ENCODE measurements at places on chromosomes 13 and 19.

GRCh38 chr19:4345342-4346019 lies 2.1 kb downstream of the MPND start:
- no peak for DNase-seq

DNA sequence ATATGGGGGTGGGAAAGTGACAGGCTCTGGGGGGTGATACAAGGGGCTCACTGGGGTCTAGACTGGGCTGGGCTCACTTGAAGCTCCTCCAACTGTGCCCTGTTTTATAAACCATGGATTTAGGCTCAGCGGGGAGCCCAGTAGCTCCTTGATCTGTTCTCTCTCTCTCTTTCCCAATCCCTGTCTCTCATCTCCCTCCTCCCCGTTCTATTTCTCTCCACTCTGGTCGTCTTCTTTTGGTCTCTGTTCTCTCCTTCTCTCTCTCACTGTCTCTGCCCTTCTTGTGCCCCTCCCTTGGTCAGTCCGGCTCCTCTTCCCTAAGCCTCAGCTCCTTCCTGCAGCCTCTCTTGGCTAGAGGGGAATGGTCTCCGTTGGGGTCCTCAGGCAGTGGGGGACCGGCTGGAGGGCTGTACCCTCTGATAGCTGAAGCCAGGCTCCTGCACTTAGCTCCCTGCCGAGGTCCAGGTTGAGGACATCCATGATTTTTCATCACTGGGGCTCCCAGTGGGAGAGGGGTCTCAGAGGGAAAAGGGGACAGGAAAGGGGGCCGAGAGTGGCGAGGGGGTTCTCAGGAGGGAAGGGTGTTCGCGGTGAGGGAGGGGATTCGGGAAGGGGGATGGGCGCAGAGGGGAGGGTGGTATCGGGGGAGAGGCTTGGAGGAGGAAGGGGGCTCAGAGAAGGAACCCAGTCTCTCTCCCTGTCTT lies 8.5 kb downstream of the UNC13A start:
- peak; percentile 31 for DNase-seq

DNA sequence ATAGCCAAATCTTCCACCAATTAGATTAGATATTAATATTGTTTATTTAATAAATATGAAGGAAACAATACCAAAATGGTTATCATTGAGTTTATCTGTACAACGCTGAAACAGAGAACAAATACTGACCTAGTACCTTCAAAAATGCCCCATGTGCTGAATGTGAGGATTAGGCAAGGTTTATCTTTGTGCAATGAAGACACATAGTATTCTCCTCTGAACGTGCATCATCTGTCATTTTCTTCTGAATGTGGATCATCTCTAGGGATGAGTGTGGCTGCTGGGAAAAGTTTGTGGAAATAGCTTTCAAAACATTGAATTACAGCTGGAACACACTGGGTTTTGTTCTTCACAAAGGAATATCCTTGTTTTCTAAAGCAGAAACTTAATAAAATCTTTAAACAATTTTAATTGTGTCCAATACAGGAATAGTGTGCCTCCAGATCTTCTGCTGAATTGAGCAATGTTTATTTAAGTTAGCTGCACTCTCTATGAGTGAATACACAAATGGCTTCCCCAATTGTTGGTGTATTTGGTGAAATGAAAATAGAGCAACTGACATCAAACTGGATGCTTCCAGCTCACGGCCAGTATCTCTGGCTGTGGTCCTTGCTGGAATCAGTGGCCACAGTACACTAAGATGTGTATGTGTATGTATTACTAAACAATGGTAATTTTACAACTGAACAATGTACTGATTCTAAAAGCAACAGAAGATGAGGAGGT lies 6.7 kb downstream of the COL4A1 start:
- no peak for DNase-seq

- no peak for DNase-seq
These were observed 7.0 kb downstream of the ARMC6 start for GRCh38 chr19:19040417-19040816.

GRCh38 chr19:16623066-16623465 lies 4.9 kb downstream of the MED26 start:
- DNase-seq: no peak

- no peak for DNase-seq
These were observed 4.6 kb downstream of the UBA2 start for GRCh38 chr19:34432797-34433196.

GRCh38 chr19:54178581-54179261 lies 5.8 kb upstream of the TMC4 start:
- DNase-seq: no peak

GRCh38 chr19:8310342-8311055 lies 2.3 kb upstream of the CD320 start:
- peak; percentile 2 for DNase-seq

- no peak for DNase-seq
These were observed 58.0 kb downstream of the MAP4K1 start for GRCh38 chr19:38559428-38560401.

DNA sequence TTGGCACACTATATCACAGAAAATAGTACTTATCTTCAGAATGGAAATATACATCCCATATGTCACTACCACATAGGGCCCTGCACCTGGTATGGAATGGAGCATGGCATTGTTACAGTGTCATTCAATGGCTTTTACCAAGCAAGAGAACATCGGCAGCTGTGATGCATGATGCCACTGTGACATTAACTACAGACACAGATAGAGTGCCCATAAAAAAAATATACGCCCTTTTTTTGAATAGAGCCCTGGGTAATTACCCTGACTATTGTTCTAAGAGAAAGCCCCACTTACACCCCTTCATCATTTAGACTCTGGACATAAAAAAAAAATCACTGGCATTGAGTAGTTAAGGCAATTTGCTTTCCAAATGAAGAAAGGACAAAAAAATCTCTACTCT lies 320.3 kb downstream of the DNAJC15 start:
- no peak for DNase-seq

- DNase-seq: no peak
These were observed 28.7 kb upstream of the KCTD15 start for GRCh38 chr19:33767898-33768413.

DNA sequence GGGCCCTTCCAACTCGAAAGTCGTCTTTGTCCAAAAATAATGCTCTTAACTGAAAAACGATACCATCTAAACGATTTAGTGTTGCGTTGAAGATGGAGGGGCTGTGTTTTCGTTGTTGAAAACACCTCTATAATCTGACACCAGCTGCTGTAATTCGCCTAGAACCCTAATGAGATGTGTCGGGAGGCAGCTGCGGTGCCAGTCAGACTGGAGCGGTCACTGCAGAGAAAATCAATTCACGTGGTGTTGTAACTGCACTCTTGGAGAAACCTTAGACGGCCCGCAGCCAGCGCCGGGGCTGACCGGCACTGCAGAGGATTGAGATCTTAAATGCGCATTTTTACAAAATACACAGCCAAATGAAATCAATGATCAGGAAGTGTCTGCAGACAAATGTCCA lies 339.1 kb downstream of the ZNF536 start:
- peak; percentile 87 for DNase-seq

DNA sequence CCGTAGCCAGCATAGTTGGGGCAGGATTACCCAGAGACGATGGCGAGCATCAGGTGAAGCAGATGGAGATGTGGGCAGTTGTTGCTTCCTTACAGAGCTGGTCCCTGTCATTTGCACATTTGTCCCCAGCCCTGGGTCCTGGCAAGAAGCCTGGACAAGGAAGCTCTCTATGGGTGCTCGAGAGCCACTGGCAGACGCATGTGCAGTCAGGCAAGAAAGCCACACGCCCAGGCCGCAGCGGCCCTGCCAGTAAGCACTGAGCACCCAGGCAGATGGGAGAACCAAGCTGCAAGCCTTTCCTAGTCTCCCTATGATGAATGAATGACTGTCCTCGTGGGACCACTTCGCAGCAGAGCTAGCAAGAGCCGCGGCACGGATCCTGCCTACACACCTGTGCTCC lies 182.8 kb downstream of the FOXO1 start:
- no peak for DNase-seq

DNA sequence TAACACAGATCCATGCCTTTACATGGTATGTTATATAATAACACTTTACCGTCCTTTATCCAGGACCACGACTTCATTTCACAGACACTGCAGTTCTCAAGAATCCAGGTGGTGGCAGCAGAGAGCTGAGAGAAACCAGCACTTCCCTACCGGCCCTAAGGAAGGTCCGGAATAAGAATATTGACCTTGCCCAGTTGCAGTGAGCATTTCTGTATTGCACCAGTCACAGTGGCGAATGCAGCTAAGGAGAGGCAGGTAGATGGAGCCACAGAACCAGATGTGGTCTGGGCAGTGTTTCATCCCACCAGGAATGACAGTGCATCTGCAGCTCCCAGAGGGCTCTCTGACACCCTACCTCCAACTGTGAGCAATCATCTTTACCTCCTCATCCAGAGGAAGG lies 44.6 kb downstream of the ZNF787 start:
- peak; percentile 67 for DNase-seq

DNA sequence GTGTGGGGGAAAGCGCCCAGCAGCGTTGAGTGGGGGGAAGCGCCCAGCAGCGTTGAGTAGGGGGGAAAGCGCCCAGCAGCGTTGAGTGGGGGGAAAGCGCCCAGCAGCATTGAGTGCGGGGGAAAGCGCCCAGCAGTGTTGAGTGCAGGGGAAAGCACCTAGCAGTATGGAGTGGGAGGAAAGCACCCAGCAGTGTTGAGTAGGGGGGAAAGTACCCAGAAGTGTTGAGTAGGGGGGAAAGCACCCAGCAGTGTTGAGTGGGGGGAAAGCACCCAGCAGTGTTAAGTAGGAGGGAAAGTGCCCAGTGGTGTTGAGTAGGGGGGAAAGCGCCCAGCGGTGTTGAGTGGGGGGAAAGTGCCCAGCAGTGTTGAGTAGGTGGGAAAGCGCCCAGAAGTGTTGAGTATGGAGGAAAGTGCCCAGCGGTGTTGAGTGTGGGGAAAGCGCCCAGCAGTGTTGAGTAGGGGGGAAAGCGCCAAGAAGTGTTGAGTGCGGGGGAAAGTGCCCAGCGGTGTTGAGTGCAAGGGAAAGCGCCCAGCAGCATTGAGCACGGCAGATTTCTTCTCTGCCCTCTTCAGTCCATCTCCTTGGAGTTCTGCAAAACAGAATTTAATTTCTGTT lies 138.4 kb downstream of the ATP11A start:
- no peak for DNase-seq
